Esophagus squamous epithelium (tissue), 5 donors: ENCODE measurements at places on chromosomes 3 and 15. TPM values are rescaled to one million over a fixed set of nuclear protein-coding genes. Genes with fewer than 3 reads are reported as not detected.

Gene ARGFX
- not detected for total RNA-seq

Gene STRIT1
- total RNA-seq = not detected

Gene PIF1
- total RNA-seq = 2.1 TPM

Gene FBXL22
- 0.19 TPM for total RNA-seq

Gene CX3CR1
- not detected for total RNA-seq

DNA sequence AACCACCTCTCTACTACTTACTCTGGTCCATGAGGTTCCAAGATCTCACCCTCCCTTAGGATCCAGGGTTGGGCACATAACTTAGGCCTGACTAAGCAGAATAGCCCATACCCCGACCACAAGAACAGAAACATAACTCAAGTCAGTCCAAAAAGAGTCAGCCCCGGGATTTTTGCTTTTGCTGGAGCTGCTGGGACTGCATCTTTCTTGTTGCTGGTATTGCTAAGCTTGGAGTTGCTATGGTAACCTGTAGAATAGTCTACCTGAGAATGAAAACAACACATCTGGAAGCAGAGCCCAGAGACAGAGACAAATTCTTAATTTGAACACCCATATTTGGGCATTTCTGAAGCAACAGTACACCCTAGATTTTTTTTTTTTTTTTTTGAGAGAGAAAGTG lies 6.5 kb downstream of the RUBCN start:
- H3K36me3 ChIP-seq = no peaks in the 10 kb centered on the region
- H3K27ac ChIP-seq = no peak overlapping the region
- no peak overlapping the region for H3K4me3 ChIP-seq
- no peak for DNase-seq
- H3K4me1 ChIP-seq = peaks cover 23% of the 10 kb centered on the region

GRCh38 chr3:622314-622713 lies 425.8 kb downstream of the CHL1 start:
- no peak overlapping the region for H3K4me3 ChIP-seq
- H3K4me1 ChIP-seq = no peaks in the 10 kb centered on the region
- no peaks in the 10 kb centered on the region for H3K36me3 ChIP-seq
- no peak for DNase-seq
- H3K27ac ChIP-seq = no peak overlapping the region

DNA sequence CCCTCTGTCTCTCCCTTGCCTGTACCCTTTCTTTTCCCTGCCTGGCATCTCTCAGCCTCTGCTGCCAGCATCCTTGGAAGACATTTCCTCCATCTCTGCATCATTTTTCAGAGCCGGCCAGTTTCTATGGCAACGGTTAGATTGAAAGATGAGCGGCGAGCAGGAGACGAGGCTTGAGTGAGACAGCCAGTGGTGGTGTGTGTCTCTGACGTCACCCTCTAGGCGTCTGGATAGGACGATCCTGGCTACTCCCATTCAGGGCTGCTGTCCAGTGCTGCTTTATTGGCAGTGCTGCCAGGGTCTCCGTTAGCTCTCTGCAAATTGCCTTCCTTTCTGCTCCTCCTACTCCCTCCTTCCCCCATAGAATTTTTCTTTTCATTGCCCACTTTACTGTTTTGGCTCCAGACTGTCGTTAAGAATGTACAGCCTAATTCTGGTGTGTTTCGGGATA lies 57.9 kb downstream of the TRAK1 start:
- no peaks in the 10 kb centered on the region for H3K36me3 ChIP-seq
- no peak for DNase-seq
- peaks cover 45% of the 10 kb centered on the region for H3K4me1 ChIP-seq
- H3K27ac ChIP-seq = no peak overlapping the region
- H3K27me3 ChIP-seq = no peaks in the 10 kb centered on the region
- no peak overlapping the region for H3K4me3 ChIP-seq

- no peaks in the 10 kb centered on the region for H3K4me1 ChIP-seq
- H3K4me3 ChIP-seq = no peak overlapping the region
- H3K27ac ChIP-seq = no peak overlapping the region
These were observed 52.7 kb upstream of the TLE3 start for GRCh38 chr15:70150405-70150747.

GRCh38 chr3:40768046-40768445 lies 243.3 kb downstream of the ZNF621 start:
- DNase-seq = no peak
- no peak overlapping the region for H3K27ac ChIP-seq
- no peaks in the 10 kb centered on the region for H3K4me1 ChIP-seq

- H3K36me3 ChIP-seq = no peaks in the 10 kb centered on the region
- no peak overlapping the region for H3K4me3 ChIP-seq
- H3K4me1 ChIP-seq = no peaks in the 10 kb centered on the region
- no peak for DNase-seq
- no peaks in the 10 kb centered on the region for H3K27me3 ChIP-seq
These were observed 154.6 kb downstream of the LRTM1 start for GRCh38 chr3:54773271-54773670.

DNA sequence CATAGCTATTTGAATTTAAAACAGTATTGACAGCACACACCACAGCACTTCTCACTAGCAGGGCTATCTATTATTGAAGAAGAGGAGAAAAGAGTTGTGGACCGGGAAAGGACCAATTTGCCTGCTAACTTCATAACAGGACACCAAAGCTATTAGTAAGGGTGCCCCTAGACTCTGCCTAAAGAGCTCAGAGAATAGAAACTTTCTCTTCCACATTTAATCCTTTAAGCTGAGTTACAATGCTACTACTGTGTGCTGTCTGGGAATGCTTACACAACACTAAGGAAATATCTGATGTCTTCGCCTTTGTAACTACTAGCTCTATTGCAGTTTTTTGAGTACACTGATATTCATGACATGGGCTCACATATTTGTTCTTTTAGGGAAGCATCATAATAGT lies 13.5 kb upstream of the AADAC start:
- no peak overlapping the region for H3K4me3 ChIP-seq
- DNase-seq = no peak
- no peaks in the 10 kb centered on the region for H3K36me3 ChIP-seq
- no peaks in the 10 kb centered on the region for H3K27me3 ChIP-seq
- H3K27ac ChIP-seq = no peak overlapping the region

- H3K27me3 ChIP-seq = no peaks in the 10 kb centered on the region
- no peaks in the 10 kb centered on the region for H3K4me1 ChIP-seq
- H3K27ac ChIP-seq = no peak overlapping the region
- H3K4me3 ChIP-seq = no peak overlapping the region
These were observed 50.1 kb downstream of the C3orf20 start for GRCh38 chr3:14725013-14725412.

GRCh38 chr3:16207031-16207430 lies 32.6 kb downstream of the GALNT15 start:
- no peak for DNase-seq
- H3K27ac ChIP-seq = no peak overlapping the region
- H3K4me3 ChIP-seq = no peak overlapping the region
